ENCODE measurements at places on chromosomes 16 and 17.

GRCh38 chr17:37825851-37826250 is 81.0 kb upstream of the HNF1B start:
- no peak for DNase-seq

- DNase-seq: no peak
Observed at GRCh38 chr17:79917902-79918484, 78.8 kb upstream of the CBX4 start.

DNA sequence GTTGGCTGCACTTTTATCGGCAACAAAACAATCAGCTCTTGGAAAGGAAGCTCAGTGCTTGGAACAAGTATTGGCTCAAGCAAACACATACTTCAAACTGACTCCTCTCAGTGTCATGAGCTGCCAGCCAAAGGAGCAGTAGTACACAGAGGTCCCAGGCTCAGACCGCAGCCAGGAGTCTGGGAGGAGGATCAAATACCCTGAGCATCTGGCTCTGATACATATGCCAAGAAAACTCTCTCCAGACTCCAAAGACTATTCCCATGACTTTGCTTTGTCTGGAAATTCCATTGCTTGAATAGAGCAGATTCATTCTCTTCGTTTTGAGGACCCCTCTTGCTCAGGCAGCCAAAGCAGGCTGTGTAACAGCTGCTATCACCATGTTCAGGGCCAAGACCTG is 501.6 kb upstream of the PSMD7 start:
- DNase-seq: no peak

DNA sequence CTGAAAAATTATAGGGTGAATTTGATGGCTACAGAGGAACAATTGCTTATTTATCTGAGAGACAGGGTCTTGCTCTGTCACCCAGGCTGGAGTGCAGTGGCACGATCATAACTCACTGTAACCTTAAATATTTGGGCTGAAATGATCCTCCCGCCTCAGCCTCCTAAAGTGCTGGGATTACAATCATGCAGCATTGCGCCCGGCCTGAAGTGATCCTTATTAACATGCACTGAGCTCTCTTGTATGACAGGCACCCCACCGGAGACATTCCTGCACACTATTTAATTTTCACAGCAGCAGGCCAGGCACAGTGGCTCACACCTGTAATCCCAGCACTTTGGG is 77.7 kb downstream of the CNGB1 start:
- DNase-seq: no peak

DNA sequence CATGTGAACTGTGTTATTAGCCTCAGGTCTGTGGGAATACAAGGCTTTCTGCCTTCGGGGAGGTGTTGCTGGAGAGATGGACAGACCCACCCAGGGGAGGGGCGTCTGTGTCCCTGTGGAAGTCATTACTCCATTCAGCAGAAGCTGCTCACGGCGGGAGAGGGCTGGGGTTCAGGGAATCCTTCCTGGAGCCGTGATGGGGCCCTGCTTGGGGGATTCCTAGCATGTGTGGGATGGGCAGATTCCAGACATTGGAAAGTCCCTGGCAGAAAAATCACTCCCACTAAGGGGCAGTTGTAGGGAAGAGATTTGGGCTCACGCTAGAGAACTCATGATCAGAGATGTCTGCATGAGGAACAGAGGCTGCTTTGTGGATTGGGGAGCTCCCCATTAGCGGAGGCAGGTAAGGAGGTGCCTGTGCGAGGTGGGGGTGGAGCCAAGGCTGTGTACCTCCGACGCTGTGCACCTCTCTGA is 56.3 kb upstream of the IL34 start:
- DNase-seq: no peak

- no peak for DNase-seq
Observed at GRCh38 chr17:12282056-12282455, 261.4 kb downstream of the MAP2K4 start.

DNA sequence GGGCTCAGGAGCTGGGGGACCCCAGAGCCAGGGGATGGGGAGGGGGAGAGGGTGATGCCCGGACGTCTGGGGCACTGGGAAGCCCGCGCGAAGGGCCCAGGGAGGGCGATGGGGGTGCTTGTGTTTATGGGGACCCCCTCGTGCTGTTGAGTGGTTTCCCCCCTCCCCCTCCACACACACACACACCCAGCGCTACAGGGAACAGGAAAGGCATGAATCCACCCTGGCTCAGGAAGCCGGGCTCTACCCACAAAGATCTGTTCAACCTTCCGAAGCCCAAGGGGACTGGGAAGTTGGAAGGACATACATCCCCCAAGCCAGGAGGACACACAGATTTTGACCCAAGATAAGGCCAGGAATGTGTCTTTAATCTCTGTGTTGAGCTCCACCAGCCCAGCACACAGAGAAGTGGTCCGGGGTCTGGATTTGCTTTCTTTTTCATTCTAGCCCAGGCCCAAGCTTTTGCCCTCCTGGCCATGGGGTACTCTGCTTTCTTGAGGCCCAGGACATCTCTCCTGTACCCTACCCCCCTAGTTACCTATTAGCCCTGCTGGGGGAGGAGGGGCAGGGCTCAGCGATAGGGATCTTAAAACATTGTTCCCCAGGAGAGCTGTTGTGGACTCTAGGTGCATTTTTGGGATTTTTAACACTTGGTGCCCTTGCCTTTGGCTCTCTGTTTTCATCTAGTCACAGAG is 1.2 kb downstream of the UBALD2 start:
- DNase-seq: peak; percentile 62

DNA sequence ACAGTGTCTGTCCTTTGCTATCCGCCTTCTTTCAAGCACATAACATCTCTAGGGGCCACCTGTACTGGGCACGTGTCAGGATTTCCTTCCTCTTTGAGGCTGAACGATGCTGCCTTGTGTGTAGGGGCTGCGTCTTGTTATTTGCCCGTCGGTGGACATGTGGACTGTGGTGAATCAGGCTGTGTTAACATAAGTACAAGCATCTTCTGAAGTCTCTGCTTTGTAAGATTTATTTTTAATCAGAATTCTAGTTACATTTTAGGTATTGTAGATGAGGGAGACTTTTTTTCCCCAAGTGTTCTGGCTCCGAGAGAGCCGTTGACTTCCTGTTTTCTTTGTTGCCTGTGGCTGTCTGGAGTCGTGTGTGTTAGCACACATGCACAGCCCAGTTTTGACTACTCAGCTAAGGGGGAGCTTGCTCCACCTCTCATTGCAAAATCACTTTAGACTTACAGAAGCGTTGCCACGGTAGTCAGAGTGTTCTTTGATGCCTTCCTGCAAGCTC is 26.1 kb downstream of the SPG7 start:
- no peak for DNase-seq

DNA sequence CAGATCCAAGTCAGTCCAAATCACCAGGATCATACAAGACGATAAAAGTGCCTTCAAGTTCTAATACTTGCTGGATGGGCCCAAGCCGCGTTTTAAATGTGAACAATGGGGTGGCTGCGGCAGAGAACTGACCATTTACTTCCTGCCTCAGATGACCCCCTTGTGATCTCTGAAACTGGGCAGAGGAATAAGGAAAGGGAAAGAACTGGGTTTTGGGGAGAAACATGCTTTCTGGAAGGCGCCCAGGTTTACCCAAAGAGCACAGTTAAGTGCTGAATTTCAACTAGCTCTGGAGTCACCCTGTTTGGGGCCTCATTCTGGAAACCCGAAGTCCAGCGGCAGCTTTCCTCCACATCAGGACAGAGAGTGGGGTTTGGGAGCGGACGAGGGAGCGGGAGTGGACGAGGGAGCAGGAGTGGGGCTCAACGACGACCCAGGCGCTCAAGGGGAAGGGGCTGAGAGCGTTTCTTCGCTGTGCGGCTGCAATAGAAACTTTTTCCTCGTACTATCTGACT is 1.6 kb downstream of the FAM20A start:
- DNase-seq: no peak

DNA sequence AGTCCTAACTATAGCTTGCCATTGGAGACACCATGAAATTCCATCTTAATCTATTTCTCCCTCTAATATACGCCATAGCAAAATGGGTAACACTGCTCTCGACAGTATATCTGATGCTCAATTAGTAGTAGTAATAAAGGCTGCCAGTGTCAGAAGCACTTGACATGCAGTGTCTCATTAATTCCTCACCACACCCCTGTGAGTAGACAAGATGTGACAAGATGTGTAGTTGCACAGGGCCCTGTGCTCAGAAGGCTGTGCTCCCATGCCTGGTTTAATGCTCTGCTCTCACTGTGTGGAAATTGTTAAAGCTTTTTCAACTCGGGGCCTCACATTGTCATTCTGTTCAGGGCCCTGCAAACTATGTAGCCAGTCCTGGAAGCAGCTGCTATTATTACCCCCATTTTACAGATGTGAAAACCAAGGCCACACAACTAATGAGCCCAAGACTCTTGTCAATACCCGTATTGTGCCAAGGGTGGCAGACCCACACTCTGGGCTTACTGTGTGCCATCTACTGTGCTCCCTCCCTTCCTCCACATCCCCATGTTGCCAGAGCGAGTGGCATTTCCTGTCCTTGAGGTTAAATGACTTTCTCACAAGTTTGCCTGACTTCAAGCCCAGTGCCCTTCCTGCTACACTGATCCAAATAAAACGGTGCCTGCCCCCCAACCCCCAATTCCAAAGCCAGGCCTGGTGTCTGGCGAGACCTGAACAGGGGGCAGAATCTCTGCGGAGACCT is 287.3 kb upstream of the CCL2 start:
- no peak for DNase-seq

GRCh38 chr17:62950067-62950466 is 16.0 kb upstream of the TANC2 start:
- no peak for DNase-seq

- no peak for DNase-seq
Observed at GRCh38 chr17:57485916-57486881, 229.9 kb downstream of the MSI2 start.

GRCh38 chr17:77306790-77307478 is 166.2 kb downstream of the SEC14L1 start:
- DNase-seq: no peak

DNA sequence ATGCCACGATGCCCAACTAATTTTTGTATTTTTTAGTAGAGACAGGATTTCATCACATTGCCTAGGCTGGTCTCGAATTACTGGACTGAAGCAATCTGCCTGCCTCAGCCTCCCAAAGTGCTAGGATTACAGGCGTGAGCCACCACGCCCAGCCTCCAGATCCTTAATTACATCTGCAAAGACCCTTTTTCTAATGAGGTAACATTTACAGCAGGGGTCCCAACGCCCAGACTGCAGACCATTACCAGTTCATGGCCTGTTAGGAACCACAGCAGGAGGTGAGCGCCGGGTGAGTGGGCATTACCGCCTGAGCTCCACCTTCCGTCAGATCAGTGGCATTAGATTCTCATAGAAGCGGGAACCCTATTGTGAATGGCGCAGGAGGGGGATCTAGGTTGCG is 4.0 kb upstream of the RAB11FIP4 start:
- DNase-seq: no peak

DNA sequence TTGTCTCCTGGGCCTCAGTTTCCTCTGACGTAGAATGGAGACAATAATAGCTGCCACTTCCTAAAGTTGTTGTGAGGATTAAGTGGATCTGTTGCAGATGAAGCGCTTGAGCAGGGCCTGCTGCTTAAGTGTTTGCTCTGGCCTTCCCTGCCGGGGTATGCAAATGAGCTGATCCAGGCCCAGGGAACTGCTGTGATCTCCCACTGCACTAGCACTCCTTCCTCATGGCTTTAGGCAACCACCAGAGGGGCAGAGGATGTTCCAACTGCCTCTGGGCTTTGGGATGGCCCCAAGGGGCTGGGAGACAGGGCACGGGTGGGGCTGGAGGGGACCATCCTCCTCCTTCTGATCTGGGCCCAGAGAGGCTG is 6.2 kb downstream of the SBK1 start:
- no peak for DNase-seq

DNA sequence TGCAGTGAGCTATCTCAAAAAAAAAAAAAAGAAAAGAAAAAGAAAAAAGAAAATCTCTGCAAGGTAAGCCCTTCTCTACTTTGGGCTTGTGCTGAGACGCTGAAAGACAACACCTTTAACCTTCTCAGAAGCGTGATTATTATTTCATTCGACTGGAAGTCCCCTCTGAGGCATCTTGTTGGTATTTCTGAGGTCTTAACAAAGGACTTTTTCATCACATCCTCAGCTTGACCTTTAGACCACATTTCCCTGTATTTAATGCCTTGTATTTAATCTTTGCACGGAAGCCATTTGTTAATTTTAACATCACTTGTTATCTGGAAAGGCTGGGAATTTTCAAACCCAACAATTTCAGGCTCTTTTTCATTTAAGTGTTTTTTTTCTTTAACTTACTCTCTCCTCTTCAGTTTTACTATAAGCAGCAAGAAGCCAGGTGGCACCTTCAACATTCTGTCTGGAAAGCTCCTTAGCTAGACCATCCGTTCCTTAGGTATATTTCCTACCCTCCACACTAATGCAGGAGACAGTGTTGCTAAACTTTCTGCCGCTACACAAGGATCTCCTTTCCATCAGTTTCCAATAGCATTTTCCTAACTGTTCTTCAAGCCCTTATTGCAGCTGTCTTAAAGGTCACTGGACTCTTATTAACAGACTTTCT is 10.3 kb downstream of the KCTD13 start:
- no peak for DNase-seq

GRCh38 chr17:8563981-8564602 is 66.4 kb downstream of the MYH10 start:
- no peak for DNase-seq
